Occipital lobe (tissue), 3 donors: ENCODE measurements at places on chromosomes 6 and 20.

GRCh38 chr6:80348263-80348662 is 241.8 kb downstream of the BCKDHB start:
- DNase-seq = no peak

- no peak for DNase-seq
Observed at GRCh38 chr6:125224231-125224861, 70.8 kb downstream of the TPD52L1 start.

DNA sequence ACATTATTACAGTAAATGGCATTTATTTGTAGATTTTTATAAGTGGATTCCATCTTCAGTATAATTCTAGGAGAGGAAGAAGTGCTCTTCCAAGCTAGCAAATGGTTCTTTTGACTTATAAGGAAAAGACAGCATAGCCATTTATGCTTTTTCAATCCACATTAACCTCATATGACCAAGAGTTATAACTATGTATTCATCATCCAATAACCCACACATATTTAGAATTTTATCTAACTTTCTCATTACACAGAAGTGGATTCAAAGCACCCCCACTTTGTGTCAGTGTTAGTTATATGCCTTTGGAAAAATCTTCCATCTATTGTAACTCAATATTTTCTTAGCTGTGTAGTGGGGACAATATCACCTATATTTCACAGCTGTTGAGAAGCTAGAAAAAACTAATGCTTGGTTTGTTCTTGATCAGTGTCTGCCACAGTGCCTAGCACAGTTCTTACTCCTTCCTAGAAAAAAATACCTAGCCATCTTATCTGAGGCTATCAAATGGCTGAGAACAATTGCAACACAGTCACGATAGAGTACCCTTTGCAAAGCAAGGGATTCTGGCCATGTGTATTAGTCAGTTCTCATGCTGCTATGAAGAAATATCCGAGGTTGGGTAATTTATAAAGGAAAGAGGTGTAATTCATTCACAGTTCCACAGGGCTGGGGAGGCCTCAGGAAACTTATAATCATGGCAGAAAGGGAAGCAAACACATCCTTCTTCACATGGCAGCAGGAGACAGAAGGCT is 986.3 kb downstream of the TFAP2A start:
- no peak for DNase-seq

GRCh38 chr6:145929037-145929633 is 35.0 kb downstream of the SHPRH start:
- DNase-seq = no peak

DNA sequence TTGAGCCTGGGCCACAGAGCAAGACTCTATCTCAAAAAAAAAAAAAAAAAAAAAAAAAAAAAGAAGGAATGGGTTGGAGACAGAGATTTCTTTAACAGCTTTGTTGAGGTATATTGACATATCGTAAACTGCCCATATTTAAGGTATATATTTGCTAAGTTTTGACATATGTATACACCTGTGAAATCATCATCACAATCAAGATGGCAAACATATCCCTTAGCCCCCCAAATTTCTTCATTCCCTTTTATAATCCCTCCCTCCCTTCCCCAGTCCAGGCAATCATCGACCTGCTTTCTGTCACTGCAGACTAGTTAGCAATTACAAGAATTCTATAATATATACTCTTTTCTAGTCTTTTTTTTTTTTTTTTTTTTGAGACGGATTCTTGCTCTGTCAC is 29.0 kb downstream of the SERPINB1 start:
- no peak for DNase-seq

DNA sequence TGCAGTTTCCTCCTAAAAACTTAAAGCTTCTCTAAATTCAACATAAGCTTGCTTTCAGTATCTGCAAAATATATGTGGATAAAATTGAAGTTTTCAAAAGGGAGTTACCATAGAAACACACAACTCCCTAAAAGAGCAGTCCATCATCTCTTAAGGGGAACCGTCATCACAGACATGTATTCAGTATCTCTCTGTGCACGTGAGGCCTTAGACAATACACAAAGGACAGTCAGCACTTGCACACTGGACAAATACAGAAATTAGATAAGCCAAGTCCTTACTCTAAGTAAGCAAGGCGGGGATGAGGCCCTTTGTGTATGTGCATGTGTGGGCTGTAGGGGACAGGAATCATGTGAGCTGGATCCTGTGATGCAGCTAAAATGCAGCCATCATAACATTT is 136.6 kb downstream of the BACH2 start:
- DNase-seq = no peak

DNA sequence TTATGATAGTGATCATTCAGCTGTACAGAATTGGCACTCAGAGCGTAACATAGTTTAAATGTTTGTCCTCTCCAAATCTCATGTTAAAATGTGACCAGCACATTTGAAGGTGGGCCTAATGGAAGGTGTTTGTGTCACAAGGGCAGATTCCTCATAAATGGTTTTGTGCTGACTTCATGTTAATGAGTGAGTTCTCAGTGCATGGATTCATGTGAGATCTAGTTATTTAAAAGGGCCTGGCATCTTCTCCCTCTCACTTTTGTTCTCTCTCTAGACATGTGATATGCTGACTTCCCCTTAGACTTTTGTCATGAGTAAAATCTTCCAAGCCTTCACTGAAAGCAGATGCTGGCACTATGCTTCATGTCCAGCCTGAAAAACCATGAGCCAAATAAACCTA is 452.4 kb upstream of the PTCHD4 start:
- no peak for DNase-seq

DNA sequence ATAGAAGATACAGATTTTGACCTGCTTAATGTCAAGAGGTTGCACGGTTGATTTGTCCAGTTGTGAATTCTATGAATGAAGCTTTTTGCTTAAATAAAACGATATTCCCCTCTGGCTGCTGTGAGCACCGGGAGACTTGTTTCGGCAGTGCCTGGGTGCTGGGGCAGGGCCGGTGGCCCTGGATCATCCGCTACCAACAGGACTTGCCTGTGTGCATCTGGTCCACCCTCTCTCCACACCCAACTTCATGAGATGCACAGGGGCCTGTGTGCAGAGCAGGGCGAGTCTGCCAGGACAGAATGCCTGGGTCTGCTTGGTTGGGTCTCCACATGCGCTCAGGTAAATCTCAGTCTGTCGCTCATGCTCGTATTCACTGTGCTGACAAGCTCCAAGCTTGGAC is 65.5 kb downstream of the TSHZ2 start:
- DNase-seq = no peak

- no peak for DNase-seq
Observed at GRCh38 chr6:147530132-147531060, 21.9 kb downstream of the SAMD5 start.

- DNase-seq = no peak
Observed at GRCh38 chr6:12548526-12548925, 168.0 kb upstream of the PHACTR1 start.

DNA sequence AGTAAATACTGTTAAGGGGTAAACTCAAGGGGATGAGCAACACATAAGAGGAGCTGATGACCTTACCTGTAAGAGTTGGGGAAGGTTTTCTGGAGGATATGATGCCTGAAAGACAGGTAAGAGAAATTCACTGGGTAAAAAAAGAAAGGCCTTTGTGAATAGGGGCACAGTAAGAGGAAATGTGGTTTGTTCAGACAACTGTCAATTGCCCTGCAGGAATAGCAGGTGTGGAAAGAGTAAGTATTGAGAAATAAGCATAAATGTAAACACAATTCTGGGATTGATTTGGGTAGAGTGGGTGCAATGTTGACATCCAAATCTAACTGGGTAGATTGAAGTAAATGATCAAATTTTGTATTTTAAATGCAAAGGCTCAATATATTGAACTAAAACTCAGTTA is 670.0 kb downstream of the DHX35 start:
- DNase-seq = no peak
